Thoracic aorta (tissue), 2 donors: ENCODE measurements at places on chromosomes 13 and 19.

- DNase-seq: no peak
Observed at GRCh38 chr19:19379527-19379926, 25.9 kb upstream of the GATAD2A start.

- DNase-seq: no peak
Observed at GRCh38 chr19:20365146-20365545, 198.1 kb downstream of the ZNF486 start.

DNA sequence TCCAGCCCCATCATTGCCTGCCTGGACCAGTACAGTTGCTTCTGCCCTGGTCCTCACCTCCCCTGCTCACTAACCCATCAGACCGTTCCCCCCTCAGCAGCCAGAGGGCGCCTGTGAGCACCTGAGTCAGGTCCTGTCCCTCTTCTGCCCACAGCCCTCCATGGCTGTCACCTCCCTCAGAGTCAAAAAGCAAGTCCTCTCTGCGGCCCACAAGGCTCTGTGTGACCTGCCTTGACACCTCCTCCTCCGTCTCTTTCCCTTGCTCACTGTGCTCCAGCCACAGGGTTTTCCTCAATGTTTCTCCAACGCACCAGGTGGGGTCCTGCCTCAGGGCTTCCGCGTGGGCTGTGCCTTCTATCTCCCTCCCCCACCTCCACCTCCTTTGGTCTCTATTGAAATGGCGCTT, 29.4 kb upstream of the PTPRS start:
- no peak for DNase-seq

- no peak for DNase-seq
Observed at GRCh38 chr19:4673726-4674125, 3.6 kb upstream of the MYDGF start.

GRCh38 chr19:27974082-27974513, 1238.9 kb downstream of the UQCRFS1 start:
- DNase-seq: no peak

GRCh38 chr19:6586056-6586455, 4.9 kb downstream of the CD70 start:
- no peak for DNase-seq

GRCh38 chr13:98915563-98915962, 62.3 kb downstream of the DOCK9 start:
- DNase-seq: no peak

GRCh38 chr13:97108530-97108900, 113.6 kb upstream of the MBNL2 start:
- no peak for DNase-seq

GRCh38 chr19:4369888-4370260, 26.5 kb downstream of the MPND start:
- no peak for DNase-seq

DNA sequence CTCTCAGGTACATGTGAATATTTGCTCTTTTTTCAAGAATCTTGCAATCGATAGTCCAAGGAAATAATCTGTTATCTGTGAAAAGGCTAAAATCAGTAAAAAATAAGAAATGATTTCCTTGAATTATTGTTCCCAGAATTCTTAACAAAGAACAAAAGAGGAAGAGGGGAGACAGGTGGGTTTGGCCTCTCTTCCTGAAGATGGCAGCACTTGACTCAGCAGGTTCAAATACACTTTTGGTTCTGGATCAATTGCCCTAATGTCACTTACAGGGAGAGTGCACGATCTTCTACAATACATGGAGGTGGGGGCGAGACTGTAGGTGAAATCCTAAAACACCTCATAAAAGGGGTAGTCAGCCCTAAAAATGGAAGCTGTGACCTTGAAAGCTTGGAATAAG, 358.7 kb downstream of the IRS2 start:
- DNase-seq: no peak

DNA sequence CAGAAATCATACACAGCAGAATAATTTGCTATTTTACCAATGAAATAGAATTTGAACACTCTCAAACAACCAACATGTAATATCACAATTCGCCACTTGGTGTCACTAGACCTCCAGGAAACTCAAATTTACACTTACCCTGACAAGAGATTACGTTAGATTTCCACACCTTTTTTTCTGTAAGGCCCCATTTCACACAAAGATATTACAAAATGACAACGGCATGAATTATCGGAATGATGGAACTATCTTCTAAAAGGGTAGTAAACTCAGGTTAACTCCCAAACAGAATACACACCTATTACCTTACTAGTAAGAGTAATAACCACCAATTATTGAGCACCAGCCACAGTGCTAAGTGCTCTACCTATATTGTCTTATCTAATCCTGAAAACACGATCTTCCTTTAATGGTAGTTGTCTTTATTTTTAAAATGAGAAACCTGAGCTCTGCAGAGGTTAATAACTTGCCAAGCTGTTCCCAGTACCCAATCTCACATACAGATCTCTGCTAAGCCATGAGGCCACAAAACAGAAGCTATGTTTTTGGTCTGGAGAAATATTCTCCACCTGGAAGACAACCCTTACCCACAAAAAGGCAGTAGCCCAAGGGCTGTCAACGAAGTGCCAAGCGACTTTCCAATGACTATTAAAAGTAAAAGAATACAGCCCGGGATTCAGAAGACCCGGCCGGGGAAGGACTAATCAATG, 152.4 kb downstream of the DCLK1 start:
- DNase-seq: no peak

DNA sequence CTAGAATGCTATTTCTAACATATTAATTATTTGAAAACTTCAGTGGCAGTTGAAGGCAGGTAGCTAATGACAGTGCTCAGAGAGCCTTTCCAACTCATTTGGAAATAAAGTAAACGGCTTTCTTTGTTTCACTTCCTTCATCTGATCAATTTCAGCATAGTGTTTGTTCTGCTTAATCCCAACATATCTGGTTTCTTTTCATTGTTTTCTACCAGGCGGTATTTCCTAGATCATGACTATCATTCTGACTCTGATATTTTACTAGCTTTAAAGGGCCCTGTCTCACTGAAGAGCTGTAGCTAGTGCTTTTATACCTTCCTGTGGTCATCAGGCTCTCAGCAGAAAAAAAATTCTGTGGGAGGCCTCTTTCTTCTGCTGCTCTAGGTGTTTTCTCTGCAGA, 178.6 kb downstream of the RBM26 start:
- no peak for DNase-seq

- no peak for DNase-seq
Observed at GRCh38 chr19:27815985-27816384, 1397.0 kb downstream of the UQCRFS1 start.

- no peak for DNase-seq
Observed at GRCh38 chr19:4914736-4915501, 5.6 kb downstream of the UHRF1 start.

GRCh38 chr13:106101201-106101600, 434.3 kb downstream of the EFNB2 start:
- no peak for DNase-seq

DNA sequence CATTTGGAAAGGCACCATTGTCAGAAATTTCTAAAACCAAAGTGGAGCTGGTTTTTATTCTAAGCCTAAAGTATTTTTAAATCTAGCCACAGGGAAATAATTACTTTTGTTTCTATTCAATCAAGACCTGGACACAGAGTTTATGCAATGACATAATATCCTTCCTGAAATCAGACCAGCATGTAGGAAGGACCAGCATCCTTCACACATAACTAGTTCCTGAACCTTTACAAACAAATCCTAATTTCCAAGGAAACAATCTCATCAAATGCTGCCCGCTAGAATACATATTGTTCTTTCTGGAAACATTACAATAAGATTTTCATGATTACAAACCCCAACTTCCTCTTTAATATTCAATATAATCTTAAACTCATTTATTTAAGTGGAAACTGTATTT, 1.5 kb downstream of the STARD13 start:
- DNase-seq: no peak

- no peak for DNase-seq
Observed at GRCh38 chr13:19766591-19766990, 16.2 kb downstream of the PSPC1 start.

DNA sequence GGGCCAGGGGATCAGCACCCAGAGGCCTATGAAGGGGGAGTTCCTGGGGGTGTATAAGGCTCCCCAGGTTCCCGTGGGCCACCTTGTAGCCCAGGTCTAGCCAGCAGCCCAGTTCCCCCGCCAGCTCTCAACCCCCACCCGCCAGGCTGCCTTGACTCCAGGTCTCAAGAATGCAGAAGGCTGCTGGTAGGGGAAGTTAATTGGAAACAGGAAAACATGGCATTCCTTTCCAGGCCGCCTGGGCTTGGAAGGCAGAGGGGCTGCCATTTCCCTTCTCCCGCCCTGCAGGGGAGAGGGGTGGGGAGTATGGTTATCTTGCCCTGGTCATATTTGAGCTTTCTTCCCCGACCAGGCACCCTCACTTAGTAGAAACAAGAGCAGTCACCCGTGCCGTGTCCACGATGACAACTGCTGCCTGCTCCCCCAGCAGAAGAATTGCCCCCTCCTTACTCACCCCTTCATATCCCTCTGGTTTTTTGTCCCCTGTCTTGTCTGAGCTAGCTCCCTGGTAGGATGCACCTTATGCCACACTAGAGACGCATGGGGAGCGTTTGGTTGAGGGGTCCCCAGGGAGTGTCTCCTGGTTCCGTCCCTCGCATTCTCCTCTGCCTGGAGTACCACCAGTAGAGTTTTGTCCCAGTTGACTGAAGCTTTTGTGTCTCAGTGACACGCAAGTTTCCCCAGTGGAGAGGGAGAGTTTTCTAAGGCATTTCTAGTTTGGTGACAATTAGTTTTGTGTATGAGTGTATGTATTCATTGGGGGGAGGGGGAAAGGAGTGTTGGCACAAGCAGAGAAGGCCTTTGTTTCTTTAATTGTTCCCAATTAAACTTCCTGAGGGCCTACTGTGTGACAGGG, 4.5 kb downstream of the BICRA start:
- no peak for DNase-seq

DNA sequence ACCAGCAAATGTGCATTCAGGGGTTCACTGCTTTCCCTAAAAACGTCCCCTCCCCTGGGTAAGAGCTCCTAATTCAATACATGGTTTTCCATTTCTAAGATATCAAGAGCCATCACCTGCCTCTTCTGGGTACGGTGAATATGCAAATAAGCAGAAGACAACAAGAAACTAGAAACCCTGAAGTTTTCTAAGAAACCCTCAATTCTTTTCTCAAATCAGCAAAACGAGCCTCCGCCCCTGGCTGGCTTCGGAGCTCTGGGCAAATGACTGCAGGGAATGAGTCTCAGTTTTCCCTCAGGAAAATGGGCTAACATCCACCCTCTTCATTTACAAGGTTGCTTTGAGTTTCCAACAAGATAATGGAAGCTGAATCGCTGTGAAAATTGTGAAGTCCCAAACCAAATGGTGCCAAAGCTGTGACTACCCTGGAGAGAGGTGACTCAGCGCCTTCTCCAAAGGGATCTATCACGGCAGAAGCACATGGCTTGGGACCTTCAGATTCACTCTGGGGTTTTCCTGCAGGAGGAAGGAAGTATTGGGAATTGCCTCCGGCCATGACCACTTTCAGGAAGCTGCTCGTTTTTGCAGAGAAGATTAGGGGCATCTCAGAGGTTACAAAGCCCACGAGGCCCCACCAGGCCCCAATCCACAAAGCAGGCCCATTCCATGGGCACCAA, 26.6 kb downstream of the KLF2 start:
- DNase-seq: no peak

GRCh38 chr13:102240110-102240509, 161.7 kb downstream of the FGF14 start:
- no peak for DNase-seq

- DNase-seq: no peak
Observed at GRCh38 chr13:45468635-45469034, 3.9 kb downstream of the COG3 start.

DNA sequence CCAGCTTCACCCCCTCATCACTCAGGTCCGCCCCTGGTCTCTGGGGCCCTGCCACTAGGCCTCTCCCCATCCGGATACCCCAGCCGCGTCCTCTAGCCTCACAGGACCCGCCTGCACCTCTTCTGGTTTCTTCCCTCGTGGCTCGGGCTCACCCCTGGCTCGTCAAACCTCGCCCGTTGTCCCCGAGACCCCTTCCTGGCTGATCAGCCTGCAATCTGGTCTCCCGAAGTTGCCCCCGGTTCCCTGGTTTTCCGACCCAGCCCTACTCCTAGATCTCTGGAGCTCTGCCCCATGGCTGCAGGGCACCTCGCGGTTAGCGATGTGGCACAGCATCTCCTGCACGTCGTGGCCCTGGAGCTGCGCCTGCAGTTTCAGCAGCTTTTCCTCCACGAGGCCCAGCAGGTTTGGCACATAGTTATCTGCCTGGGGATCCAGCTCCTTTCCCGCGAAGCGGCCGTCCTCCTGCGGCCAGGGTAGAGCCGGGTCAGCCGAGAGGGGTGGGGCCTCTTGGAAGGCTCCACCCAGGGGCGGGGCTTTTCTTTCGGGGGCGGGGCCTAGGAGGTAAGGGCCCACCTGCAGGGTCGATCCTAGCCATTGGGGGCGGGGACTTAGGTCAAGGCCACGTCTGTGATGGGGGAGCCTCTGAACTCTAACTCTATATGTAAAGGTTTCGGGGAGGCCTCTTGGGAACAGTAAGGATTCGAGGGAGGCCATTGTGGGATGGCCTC, 2.4 kb upstream of the RGL3 start:
- DNase-seq: no peak

DNA sequence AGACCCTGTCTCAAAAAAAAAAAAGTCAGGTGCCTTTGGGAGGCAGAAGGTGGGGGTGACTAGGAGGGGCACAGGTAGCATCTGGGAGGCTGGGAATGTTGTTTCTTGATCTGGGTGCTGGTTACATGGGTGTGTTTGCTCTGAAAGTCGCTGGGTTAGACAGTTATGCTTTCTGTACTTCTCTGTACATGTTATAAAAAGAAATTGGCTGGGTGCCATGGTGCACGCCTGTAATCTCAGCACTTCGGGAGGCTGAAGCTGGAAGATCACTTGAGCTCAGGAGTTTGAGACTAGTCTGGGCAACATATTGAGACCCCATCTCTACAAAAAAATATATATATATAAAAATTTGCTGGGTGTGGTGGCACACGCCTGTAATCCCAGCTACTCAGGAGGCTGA, 15.1 kb downstream of the NOSIP start:
- no peak for DNase-seq

GRCh38 chr19:6101291-6101825, 8.9 kb downstream of the RFX2 start:
- no peak for DNase-seq

DNA sequence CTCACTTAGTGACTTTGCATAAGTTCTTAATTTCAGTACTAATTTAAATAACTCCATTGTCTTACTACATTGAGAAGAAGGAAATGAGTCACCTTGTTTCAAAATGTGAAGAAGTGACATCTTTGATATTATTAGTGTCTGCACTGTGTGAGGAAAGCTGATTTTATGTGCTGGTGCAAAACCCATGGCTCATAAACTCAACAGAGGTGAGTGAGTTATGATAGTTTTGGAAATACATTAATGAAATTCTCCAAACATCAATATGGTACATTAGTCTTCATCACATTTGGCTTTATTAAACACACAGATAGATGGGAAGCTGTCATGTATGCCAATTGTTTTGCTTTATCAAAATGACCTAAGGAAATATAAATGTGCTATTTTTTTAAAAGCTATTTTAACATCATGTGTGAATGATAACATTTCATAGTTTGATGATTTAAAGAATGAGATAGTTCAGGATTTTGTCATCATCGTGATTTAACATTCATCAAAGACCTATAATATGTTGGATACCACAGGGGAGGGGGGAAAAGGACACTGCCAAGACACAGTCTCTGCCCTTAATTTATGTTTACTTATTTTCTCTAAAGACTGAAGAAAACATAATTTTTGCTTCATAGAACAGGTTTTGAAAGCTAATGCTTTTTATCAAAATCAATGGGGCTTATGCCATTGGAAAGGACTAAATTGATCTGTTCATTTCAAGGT, 902.3 kb upstream of the SLITRK1 start:
- DNase-seq: no peak

GRCh38 chr19:18503337-18503970, 18.4 kb downstream of the ELL start:
- DNase-seq: no peak
